ENCODE measurements at places on chromosomes 4 and X. TPM values are rescaled to one million over a fixed set of nuclear protein-coding genes. Genes with fewer than 3 reads are reported as not detected.

- H3K27me3 ChIP-seq = no peaks in the 10 kb centered on the region
- no peak overlapping the region for H3K4me3 ChIP-seq
- no peak overlapping the region for H3K27ac ChIP-seq
- no peaks in the 10 kb centered on the region for H3K4me1 ChIP-seq
- no peak for DNase-seq
Observed at GRCh38 chr4:72468904-72469502, 100.0 kb downstream of the ADAMTS3 start.

GRCh38 chr4:123340381-123340701, 56.3 kb upstream of the SPRY1 start:
- H3K4me1 ChIP-seq = no peaks in the 10 kb centered on the region
- DNase-seq = no peak
- H3K36me3 ChIP-seq = no peaks in the 10 kb centered on the region

DNA sequence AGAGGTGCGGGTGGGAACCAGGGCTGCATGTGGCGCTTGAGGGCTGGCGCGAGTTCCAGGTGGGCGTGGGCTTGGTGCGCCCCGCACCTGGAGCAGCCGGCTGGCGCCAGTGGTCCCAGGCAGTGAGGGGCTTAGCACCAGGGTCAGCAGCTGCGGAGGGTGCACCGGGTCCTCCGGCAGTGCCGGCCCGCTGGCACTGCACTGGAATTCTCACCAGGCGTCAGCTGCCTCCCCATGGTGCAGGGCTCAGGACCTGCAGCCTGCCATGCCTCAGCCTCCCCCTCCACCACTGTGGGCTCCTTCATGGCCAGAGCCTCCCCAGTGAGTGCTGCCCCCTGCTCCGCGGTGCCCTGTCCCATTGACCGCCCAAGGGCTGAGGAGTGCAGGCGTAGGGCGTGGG, 174.0 kb downstream of the ADAM29 start:
- no peak overlapping the region for H3K4me3 ChIP-seq
- H3K36me3 ChIP-seq = no peaks in the 10 kb centered on the region
- no peaks in the 10 kb centered on the region for H3K27me3 ChIP-seq
- no peak overlapping the region for H3K27ac ChIP-seq
- DNase-seq = no peak

GRCh38 chrX:22577181-22577580, 304.5 kb downstream of the CBLL2 start:
- no peaks in the 10 kb centered on the region for H3K36me3 ChIP-seq
- no peak for DNase-seq
- no peaks in the 10 kb centered on the region for H3K4me1 ChIP-seq
- no peak overlapping the region for H3K4me3 ChIP-seq

- H3K27ac ChIP-seq = no peak overlapping the region
- H3K27me3 ChIP-seq = no peaks in the 10 kb centered on the region
- H3K36me3 ChIP-seq = no peaks in the 10 kb centered on the region
- DNase-seq = no peak
- no peak overlapping the region for H3K4me3 ChIP-seq
Observed at GRCh38 chr4:172985552-172985951, 183.1 kb upstream of the GALNT7 start.

GRCh38 chr4:67556436-67556835, 2.1 kb upstream of the STAP1 start:
- peaks cover 4% of the 10 kb centered on the region for H3K4me1 ChIP-seq
- no peak overlapping the region for H3K27ac ChIP-seq
- H3K27me3 ChIP-seq = no peaks in the 10 kb centered on the region
- H3K36me3 ChIP-seq = no peaks in the 10 kb centered on the region

GRCh38 chr4:56861360-56861759, 39.9 kb upstream of the SPINK2 start:
- H3K27ac ChIP-seq = no peak overlapping the region
- no peak for DNase-seq
- no peak overlapping the region for H3K4me3 ChIP-seq
- H3K36me3 ChIP-seq = no peaks in the 10 kb centered on the region
- H3K27me3 ChIP-seq = no peaks in the 10 kb centered on the region

- no peak overlapping the region for H3K27ac ChIP-seq
- no peak overlapping the region for H3K4me3 ChIP-seq
- H3K4me1 ChIP-seq = no peaks in the 10 kb centered on the region
- DNase-seq = no peak
- no peaks in the 10 kb centered on the region for H3K27me3 ChIP-seq
Observed at GRCh38 chrX:115547448-115547847, 13.5 kb upstream of the PLS3 start.

- H3K36me3 ChIP-seq = no peaks in the 10 kb centered on the region
- H3K27ac ChIP-seq = no peak overlapping the region
- no peaks in the 10 kb centered on the region for H3K4me1 ChIP-seq
- H3K4me3 ChIP-seq = no peak overlapping the region
Observed at GRCh38 chrX:39677585-39677977, 420.2 kb downstream of the BCOR start.

DNA sequence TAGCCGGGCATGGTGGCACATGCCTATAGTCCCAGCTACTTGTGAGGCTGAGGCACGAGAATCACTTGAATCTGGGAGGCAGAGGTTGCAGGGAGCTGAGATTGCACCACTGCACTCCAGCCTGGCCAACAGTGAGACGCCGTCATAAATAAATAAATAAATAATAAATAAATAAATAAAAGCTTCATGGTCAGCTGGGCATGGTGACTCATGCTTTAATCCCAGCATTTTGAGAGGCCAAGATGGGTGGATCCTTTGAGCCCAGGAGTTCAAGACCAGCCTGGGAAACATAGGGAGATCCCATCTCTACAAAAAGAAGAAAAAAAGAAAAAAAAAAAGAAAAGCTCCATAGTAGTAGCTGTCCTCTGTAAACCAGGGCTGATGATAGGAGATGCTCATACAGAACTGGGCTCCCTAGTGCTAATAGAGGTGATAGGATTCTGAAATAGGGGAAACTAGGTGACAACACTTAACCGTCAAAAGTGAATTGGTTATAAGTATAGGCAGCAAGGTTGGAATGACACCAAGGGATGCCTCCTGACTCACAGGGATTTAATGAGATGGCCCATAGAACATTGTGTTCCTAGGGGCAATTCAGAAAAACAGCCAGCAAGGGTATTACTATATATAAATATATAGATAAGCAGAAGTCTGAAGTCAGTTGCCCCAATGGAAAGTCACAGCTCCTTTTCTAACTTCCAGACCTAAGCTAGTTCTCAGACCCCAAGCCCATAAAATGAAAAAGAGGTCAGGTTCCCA, 41.8 kb upstream of the ARHGEF6 start:
- no peaks in the 10 kb centered on the region for H3K27me3 ChIP-seq
- no peaks in the 10 kb centered on the region for H3K36me3 ChIP-seq
- no peak for DNase-seq

GRCh38 chr4:36677874-36678273, 396.5 kb downstream of the DTHD1 start:
- H3K4me3 ChIP-seq = no peak overlapping the region
- no peaks in the 10 kb centered on the region for H3K4me1 ChIP-seq
- no peaks in the 10 kb centered on the region for H3K27me3 ChIP-seq
- no peak for DNase-seq
- no peak overlapping the region for H3K27ac ChIP-seq

DNA sequence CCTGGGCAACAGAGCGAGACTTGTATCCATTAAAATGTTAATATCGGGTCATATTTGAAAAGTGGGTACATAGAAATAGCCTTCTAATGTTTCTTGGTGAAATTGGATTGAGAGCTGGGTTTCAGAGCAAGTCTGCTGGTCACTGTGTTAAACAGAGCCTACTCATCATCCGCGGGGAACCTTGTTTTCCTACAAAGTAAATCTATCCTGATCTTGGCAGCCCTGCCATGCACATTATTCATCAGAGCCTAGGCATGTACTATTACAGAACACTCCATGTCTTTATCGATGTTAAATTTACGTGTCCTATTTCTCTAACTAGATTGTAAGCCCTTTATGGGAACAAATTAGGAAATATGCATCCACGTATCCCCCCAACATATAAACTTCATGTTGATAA, 18.7 kb downstream of the SETD7 start:
- DNase-seq = no peak
- H3K4me3 ChIP-seq = no peak overlapping the region
- no peaks in the 10 kb centered on the region for H3K27me3 ChIP-seq
- no peaks in the 10 kb centered on the region for H3K4me1 ChIP-seq
- no peak overlapping the region for H3K27ac ChIP-seq

GRCh38 chrX:72371405-72371804, 65.7 kb upstream of the CITED1 start:
- H3K27me3 ChIP-seq = no peaks in the 10 kb centered on the region
- no peak overlapping the region for H3K27ac ChIP-seq
- H3K4me1 ChIP-seq = no peaks in the 10 kb centered on the region
- no peak for DNase-seq
- H3K36me3 ChIP-seq = no peaks in the 10 kb centered on the region

DNA sequence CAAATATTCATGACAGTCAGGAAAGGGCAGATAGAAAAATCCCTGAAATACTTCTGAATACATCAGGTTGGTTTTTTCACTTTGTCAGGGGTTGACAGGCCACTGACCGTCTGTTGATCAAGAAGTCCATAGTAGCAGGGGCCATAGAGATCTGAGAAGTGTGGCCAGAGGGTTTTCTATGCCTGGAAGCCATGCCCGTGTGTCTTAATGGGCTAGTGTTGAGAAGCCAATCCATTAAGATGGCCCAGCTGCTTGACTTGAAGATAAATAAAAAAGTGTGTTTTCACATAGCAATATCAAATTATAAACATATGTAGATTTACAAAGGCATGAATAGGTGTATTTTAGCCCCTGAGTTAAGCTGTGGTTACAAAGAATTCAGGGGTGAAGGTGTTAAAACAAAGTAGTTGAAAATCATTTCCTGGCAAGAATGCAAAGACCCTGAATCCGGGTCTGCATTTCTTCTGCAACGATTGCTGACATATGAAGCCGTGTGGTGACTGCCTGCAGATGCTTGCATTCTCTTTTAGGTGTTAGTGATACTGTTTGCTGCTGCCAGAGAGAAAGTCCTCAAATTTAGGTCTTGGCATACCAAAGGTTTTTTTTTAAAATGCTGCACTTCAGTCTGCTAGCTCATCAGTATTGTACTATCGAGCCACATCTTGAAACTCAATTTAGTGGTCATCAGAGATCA, 9.3 kb upstream of the LIMCH1 start:
- H3K27me3 ChIP-seq = no peaks in the 10 kb centered on the region
- no peak overlapping the region for H3K27ac ChIP-seq
- no peaks in the 10 kb centered on the region for H3K4me1 ChIP-seq
- no peak for DNase-seq
- no peaks in the 10 kb centered on the region for H3K36me3 ChIP-seq

GRCh38 chr4:20761382-20761781, 61.1 kb downstream of the PACRGL start:
- no peak for DNase-seq
- no peaks in the 10 kb centered on the region for H3K36me3 ChIP-seq
- H3K4me1 ChIP-seq = no peaks in the 10 kb centered on the region

- no peaks in the 10 kb centered on the region for H3K4me1 ChIP-seq
- H3K27me3 ChIP-seq = no peaks in the 10 kb centered on the region
- no peak overlapping the region for H3K27ac ChIP-seq
- DNase-seq = no peak
- H3K36me3 ChIP-seq = no peaks in the 10 kb centered on the region
- no peak overlapping the region for H3K4me3 ChIP-seq
Observed at GRCh38 chrX:10178866-10179463, 22.2 kb downstream of the CLCN4 start.

DNA sequence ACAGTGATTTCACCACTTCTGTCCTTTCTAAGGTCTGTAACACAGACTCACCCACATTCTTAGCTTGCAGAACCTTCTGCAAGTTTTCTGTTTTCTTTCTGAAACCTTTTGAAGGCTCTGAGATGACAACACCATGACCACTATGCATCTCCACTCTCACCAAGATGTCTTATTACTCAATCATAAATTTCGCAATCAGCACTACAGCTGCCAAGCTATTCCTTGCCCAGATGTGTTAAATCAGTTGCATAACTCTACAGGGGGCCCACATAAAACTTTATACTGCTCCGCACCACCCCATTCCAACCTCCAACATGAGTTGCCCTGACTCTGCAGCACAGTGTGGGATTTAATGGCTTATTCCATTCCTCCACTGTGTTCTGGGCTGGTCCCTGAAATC, 229.9 kb downstream of the COL25A1 start:
- H3K27ac ChIP-seq = no peak overlapping the region
- H3K27me3 ChIP-seq = no peaks in the 10 kb centered on the region
- no peaks in the 10 kb centered on the region for H3K36me3 ChIP-seq
- no peaks in the 10 kb centered on the region for H3K4me1 ChIP-seq
- DNase-seq = no peak

DNA sequence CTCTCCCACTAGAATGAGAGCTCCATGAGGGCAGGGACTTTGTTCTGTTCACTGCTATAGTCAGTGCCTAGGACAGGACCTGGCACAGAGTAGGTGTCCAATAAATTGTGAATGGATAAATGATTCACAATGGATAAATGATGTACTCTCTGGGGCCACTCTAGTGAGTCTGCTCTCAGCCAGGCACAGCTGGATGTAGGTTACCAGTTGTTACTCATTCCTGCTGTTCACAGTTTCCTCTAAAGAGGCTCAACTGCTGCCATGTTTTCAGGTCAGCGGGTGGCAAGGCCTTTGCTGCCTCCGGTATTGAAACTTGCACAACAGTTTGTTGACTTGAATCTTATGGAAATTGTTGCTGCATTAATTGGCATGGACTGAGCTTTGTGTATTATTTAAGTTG, 99.1 kb downstream of the NHSL2 start:
- H3K27me3 ChIP-seq = no peaks in the 10 kb centered on the region
- H3K27ac ChIP-seq = no peak overlapping the region
- no peaks in the 10 kb centered on the region for H3K36me3 ChIP-seq

GRCh38 chr4:141810038-141810711, 173.8 kb downstream of the IL15 start:
- H3K27me3 ChIP-seq = no peaks in the 10 kb centered on the region
- H3K27ac ChIP-seq = no peak overlapping the region
- DNase-seq = no peak
- no peaks in the 10 kb centered on the region for H3K36me3 ChIP-seq

DNA sequence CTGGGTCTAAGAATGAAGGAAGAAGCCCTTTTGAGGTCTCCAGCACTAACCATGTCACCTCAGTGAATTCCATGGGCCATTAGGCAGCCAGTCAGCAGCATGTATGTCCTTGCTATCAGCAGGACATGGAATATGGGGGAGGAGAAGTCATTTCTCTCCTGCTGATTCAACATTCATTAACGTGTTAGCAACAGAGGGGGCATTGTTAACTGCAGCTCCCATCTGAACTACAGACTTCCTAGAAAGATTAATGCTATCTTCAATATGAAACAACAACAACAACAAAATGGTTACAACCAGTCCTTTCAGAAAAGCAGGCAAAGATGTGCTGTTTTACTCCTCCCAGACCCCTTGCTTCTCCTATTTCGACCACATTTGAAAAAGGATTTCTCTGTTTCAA, 120.4 kb upstream of the SLC34A2 start:
- H3K36me3 ChIP-seq = no peaks in the 10 kb centered on the region
- H3K4me1 ChIP-seq = no peaks in the 10 kb centered on the region
- H3K4me3 ChIP-seq = no peak overlapping the region
- no peak for DNase-seq
- no peak overlapping the region for H3K27ac ChIP-seq
- H3K27me3 ChIP-seq = no peaks in the 10 kb centered on the region

Gene SNCA
- total RNA-seq = not detected

Gene METTL14
- total RNA-seq = 46.5 TPM

Gene ASB12
- not detected for total RNA-seq

Gene COX7B2
- total RNA-seq = not detected

Gene AR
- not detected for total RNA-seq

Gene MTMR8
- total RNA-seq = 2.3 TPM

Gene FAM90A26
- not detected for total RNA-seq

Gene UXT
- total RNA-seq = 188 TPM

Gene MAGEA11
- not detected for total RNA-seq

Gene SLC38A5
- total RNA-seq = 8.3 TPM
